ENCODE measurements at places on chromosomes 6 and 20.

DNA sequence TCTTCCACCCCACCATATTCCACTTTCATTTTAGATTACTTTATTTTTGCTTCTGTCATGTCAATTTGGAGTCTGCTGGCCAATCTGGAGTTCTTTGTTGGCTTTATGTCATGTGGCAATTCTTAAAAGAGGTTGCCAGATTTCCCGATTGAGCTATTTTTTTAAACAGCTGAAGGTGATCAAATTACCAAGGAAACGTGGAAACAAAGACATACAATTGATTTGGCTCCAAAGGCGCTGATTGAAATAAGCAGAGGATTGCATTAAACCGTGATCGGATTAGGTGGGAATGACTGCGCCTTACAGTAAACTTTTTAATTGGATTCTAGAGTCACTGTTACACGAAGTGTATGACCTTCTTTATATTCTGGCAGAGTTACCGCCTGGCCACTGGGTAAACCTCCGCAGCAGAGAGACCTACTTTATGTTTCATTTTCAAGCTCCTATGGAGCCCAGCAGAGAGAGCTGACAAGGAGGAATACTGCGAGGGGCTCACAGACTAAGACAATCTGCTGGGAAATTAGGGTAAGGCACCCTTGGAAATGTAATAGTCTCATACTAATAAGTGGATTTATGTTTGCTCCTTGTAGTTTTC, 37.9 kb downstream of the SIM1 start:
- DNase-seq = no peak

- no peak for DNase-seq
Observed at GRCh38 chr20:40691566-40692239, 2.7 kb upstream of the MAFB start.

DNA sequence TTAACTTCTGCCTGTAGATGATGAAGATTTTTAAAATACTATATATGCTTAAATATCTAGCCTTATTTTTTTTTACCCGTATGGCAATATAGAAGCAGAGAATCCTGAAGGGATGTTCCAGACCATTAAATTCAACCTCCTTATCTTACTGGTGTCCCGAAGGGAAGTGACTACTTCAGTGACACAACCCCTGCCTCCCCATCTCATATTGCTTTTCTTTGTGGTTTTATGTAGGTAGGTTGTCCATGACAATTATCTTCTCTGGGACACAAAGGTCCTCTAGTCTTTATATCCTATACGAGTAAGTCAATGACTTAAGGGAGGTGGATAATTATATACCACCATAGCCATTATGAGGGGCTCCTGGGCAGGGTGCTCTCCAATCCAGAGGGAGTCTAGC, 57.4 kb upstream of the EMILIN3 start:
- no peak for DNase-seq

DNA sequence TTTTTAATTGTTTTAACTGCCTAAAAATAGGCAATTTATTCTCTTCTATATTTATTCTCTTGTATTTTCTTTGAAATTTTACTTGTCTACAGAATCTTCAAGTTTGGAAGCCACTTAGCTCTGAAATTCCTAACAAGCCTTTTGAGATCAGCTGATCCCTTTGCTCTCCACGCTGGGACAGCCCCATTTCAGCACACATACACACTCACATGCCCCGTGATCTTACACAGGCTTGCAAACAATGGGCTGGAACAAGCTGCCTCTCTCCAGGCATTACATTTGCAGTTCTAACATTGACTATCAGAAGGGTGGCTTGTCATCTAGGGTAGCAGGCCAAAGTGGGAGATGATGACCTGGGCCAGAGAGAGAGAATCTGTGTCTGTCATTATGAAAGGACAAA, 62.1 kb upstream of the RAB32 start:
- DNase-seq = no peak

DNA sequence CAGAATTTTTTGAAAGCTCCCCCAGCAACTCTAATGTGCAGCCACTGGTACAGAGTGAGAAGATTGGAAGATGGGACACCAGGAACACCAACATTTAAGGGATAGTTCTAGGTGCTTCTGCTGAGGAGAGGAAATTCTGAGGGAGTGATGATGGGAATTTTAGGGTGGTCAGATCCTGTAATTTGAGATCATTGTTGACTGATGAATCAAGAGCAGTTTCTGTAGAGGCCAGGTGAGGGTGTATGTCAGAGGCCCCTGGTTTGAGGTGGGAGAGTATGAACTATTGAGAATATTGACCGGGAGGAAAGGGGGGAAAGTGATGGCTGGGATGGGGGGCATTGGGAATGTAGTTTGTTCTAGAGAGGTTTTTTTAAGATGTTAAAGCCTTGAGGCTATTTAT, 47.2 kb downstream of the PTPRA start:
- no peak for DNase-seq

- DNase-seq = no peak
Observed at GRCh38 chr6:170207586-170208181, 83.2 kb downstream of the DLL1 start.

Data from psoas muscle (tissue), 8 donors.